Stimulated activated naive B cell treated with anti-CD40 and anti-IgM and Interleukin-4, amounts not matched to agents 10 μg/mL and 1 μg/mL and 100 μg/mL, for 72 hours (primary cell): ENCODE measurements at places on chromosomes 16 and 17.

- peaks cover 7% of the 10 kb centered on the region for H3K36me3 ChIP-seq
- peak overlapping the region; percentile 85 for H3K27ac ChIP-seq
- peak overlapping the region; percentile 77 for H3K4me3 ChIP-seq
- no peaks in the 10 kb centered on the region for H3K27me3 ChIP-seq
- peak; percentile 78 for DNase-seq
- peaks cover 35% of the 10 kb centered on the region for H3K4me1 ChIP-seq
Observed at GRCh38 chr16:85832570-85833218, 33.2 kb downstream of the COX4I1 start.

DNA sequence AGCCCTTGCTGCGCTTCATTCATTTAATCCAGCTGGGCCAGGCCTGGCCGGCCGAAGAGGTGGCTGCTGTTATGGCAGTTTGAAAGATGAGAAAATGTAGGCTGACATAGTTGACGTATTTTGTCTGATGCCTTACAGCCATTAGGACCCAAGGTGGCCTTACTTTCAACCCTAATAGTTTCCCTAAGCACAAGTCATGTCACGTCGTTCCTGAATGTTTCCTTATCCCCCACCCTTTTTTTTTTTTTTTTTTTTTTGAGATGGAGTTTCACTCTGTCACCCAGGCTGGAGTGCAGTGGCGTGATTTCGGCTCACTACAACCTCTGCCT lies 307 bp upstream of the GOT2 start:
- peaks cover 19% of the 10 kb centered on the region for H3K4me1 ChIP-seq
- H3K27ac ChIP-seq, result peak overlapping the region; percentile 95
- H3K4me3 ChIP-seq, result peak overlapping the region; percentile 96
- H3K36me3 ChIP-seq, result no peaks in the 10 kb centered on the region

DNA sequence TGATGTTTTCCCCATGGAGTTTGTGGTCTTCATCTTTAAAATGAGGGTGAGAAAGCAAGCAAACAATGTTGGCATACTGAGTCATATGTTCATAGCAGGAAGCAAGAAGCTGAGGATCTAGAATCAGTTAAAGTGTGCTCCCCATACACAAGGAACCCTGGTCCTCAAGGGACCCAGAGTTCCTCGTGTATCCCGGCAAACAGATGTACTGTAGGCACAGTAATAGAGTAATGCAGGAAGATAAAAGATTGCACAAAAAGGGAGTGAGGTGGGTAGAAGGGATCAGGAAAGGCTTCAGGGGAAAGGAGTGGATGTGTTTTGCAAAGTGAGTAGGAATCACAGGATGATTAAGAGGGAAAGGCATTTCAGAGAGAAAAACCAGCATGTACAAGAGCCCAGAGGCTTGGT lies 412.3 kb upstream of the CDH11 start:
- H3K27me3 ChIP-seq, result no peaks in the 10 kb centered on the region
- H3K4me1 ChIP-seq, result no peaks in the 10 kb centered on the region
- H3K36me3 ChIP-seq, result no peaks in the 10 kb centered on the region

DNA sequence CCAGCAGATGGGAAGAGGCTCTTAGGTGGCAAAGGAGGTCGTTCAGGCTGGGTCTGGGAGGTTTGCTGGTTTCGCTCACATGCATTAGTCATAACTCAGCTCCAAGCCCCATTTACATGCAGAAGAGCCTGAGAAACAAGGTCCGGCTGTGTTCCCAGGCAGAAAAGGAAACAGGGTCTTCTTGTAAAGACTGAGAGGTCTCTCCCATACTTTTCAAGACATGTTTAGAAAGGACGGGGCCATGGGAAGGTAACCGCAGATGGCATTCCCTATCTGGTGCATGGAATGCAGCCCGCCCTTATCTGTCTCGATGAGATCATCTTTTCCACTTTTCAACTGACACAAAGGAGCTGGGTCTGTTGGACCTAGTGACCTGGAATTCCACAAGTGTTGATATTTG lies 389.0 kb upstream of the CDH11 start:
- H3K27me3 ChIP-seq, result no peaks in the 10 kb centered on the region
- no peak overlapping the region for H3K4me3 ChIP-seq
- no peak for DNase-seq
- H3K4me1 ChIP-seq, result no peaks in the 10 kb centered on the region

- H3K27ac ChIP-seq, result no peak overlapping the region
- H3K4me1 ChIP-seq, result no peaks in the 10 kb centered on the region
- peaks cover 30% of the 10 kb centered on the region for H3K36me3 ChIP-seq
- no peaks in the 10 kb centered on the region for H3K27me3 ChIP-seq
Observed at GRCh38 chr16:58137581-58137980, 8.4 kb upstream of the CFAP20 start.

DNA sequence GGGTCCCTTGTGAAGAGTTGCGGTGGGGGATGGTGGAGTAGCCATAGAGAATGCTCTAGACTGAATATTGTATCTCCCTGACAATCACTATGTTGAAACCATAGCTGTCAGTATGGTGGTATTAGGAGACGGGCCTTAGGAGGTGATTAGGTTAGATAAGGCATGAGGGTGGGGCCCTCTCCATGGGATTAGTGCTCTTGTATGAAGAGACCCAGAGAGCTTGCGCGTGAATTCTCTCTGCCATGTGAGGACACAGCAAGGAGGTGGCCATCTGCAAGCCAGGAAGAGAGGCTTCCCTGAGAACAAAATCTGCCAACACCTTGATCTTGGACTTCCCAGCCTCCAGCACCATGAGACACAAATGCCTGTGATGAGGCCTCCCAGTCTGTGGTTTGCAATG lies 34.5 kb upstream of the MGAT5B start:
- no peak overlapping the region for H3K27ac ChIP-seq
- H3K4me3 ChIP-seq, result no peak overlapping the region
- peaks cover 2% of the 10 kb centered on the region for H3K4me1 ChIP-seq
- no peak for DNase-seq
- no peaks in the 10 kb centered on the region for H3K36me3 ChIP-seq

DNA sequence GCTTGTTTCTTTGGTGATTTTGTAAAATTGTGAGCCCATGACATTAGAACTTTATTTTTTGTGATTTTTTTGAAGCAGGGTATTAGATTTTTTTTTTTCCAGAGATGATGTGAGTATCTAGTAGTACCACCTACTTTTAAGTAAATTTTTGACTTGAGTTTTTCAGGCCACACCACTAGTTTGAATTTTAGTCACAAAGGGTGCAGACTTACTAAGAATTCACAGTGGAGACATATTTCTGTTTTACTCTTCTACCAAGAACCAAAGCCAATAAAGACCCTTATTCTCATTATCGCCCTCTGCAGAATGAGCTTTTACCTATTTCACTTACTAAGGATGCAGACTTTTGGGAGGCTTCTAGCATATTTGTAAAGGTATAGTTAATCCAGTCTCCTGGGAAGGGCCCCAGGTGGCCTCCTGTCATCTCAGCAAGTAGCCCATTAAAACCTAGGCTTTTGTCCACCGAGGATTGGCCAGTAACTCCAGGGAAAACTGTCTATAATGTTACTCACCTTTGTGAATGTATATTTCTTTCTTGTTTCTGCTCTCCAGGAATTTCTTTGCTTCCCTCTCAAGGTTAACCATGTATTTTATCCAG lies 30.6 kb downstream of the NLK start:
- DNase-seq, result no peak
- H3K36me3 ChIP-seq, result peaks cover 28% of the 10 kb centered on the region
- no peak overlapping the region for H3K4me3 ChIP-seq
- peaks cover 16% of the 10 kb centered on the region for H3K4me1 ChIP-seq
- no peaks in the 10 kb centered on the region for H3K27me3 ChIP-seq
- no peak overlapping the region for H3K27ac ChIP-seq

DNA sequence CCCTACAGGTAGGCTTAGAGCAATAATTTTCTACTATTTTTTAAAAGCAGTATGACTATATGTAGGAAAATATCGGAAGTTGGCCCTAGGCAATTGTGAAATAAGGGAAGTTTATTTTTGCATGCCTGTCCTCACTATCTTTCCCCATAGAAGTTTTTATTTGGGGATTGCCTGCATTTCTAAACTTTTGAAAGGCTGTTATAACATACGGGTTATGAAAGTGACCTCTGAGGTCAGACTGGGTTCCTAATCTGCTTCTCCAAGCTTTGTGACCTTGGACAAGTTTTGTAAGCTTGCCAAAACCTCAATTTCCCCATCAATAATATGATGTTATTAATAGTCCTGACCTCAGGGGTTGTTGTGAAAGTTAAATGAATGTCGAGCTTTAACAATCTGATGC lies 67.1 kb downstream of the ARHGAP44 start:
- no peak overlapping the region for H3K4me3 ChIP-seq
- no peaks in the 10 kb centered on the region for H3K4me1 ChIP-seq

GRCh38 chr16:84593825-84594724 lies 23.8 kb downstream of the COTL1 start:
- H3K4me3 ChIP-seq, result peak overlapping the region; percentile 76
- DNase-seq, result peak; percentile 78
- H3K27me3 ChIP-seq, result no peaks in the 10 kb centered on the region
- H3K36me3 ChIP-seq, result peaks cover 56% of the 10 kb centered on the region
- peaks cover 68% of the 10 kb centered on the region for H3K4me1 ChIP-seq

- no peaks in the 10 kb centered on the region for H3K36me3 ChIP-seq
- no peak for DNase-seq
- no peak overlapping the region for H3K4me3 ChIP-seq
- peaks cover 43% of the 10 kb centered on the region for H3K27me3 ChIP-seq
Observed at GRCh38 chr17:74134991-74135390, 68.5 kb upstream of the RPL38 start.

GRCh38 chr17:65896889-65897288 lies 295.0 kb downstream of the CEP112 start:
- H3K4me1 ChIP-seq, result peaks cover 2% of the 10 kb centered on the region
- H3K27ac ChIP-seq, result no peak overlapping the region
- no peaks in the 10 kb centered on the region for H3K36me3 ChIP-seq
- no peaks in the 10 kb centered on the region for H3K27me3 ChIP-seq
- no peak overlapping the region for H3K4me3 ChIP-seq

- no peak overlapping the region for H3K27ac ChIP-seq
- H3K4me1 ChIP-seq, result peaks cover 7% of the 10 kb centered on the region
- peaks cover 36% of the 10 kb centered on the region for H3K27me3 ChIP-seq
- DNase-seq, result peak; percentile 41
- no peak overlapping the region for H3K4me3 ChIP-seq
- H3K36me3 ChIP-seq, result no peaks in the 10 kb centered on the region
Observed at GRCh38 chr16:278863-279366, 1.5 kb upstream of the ARHGDIG start.

- H3K27ac ChIP-seq, result peak overlapping the region; percentile 60
- H3K4me1 ChIP-seq, result peaks cover 23% of the 10 kb centered on the region
- peaks cover 3% of the 10 kb centered on the region for H3K36me3 ChIP-seq
- peak; percentile 93 for DNase-seq
- H3K27me3 ChIP-seq, result peaks cover 8% of the 10 kb centered on the region
- H3K4me3 ChIP-seq, result peak overlapping the region; percentile 74
Observed at GRCh38 chr17:32877164-32877764, 340 bp upstream of the MYO1D start.

- DNase-seq, result no peak
- H3K4me1 ChIP-seq, result peaks cover 6% of the 10 kb centered on the region
- H3K4me3 ChIP-seq, result no peak overlapping the region
- no peak overlapping the region for H3K27ac ChIP-seq
Observed at GRCh38 chr17:72536788-72537187, 416.0 kb downstream of the SOX9 start.

DNA sequence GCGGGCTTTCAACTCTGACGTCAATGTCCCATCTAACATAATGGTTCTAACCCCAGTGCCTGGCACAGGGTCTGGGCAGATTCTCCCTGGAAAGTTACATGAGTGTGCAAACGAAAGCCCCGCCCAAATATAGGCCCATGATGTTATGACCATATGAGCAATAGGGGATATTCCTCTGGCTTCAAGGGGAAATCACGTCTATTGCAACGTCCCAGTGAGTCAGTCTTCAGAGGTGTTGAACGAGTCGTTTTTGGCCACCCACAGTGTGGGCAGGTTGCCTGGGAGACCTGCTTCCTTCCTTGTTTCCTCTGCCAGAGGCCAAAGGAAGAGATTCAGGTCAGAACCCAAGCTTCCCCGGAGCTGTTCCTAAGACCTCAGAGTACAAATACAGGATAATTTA lies 30.3 kb downstream of the PIK3R5 start:
- peak overlapping the region; percentile 98 for H3K27ac ChIP-seq
- H3K36me3 ChIP-seq, result peaks cover 35% of the 10 kb centered on the region

DNA sequence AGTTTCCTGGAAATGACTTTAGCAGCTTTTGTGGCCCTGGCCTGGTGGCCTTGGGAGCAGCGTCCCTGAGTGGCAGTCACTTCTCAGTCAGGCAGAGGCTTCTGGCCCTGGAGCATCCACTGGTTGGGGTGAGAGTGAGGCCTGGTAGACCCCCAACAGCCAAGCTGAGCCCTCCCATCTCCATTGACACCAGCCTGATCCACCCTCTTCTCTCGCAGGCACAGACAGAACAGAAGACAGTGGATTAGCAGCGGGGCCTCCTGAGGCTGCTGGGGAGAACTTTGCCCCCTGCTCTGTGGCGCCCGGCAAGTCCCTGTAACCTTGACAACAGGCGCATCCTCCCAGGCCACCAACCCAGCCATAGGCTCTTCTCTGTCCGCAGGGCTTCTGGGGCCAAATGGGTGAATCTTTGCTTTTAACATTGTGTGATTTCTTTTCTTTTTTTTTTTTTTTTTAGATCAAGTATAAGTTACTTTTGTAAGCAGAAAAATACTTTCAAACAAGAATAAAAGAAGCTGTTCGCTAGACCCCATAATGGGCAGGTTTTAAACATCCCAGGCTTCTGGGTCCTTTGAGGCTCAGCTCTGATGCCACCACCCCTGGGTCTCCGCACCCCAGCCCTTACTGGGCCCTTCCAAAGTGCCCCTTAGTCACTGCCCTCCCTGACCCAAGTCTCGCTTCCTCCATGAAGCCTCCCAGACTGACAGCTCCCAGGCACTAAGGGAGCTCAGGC lies 12.7 kb upstream of the FLYWCH1 start:
- H3K36me3 ChIP-seq, result peaks cover 24% of the 10 kb centered on the region
- H3K4me1 ChIP-seq, result peaks cover 21% of the 10 kb centered on the region
- H3K27ac ChIP-seq, result no peak overlapping the region
- DNase-seq, result no peak

DNA sequence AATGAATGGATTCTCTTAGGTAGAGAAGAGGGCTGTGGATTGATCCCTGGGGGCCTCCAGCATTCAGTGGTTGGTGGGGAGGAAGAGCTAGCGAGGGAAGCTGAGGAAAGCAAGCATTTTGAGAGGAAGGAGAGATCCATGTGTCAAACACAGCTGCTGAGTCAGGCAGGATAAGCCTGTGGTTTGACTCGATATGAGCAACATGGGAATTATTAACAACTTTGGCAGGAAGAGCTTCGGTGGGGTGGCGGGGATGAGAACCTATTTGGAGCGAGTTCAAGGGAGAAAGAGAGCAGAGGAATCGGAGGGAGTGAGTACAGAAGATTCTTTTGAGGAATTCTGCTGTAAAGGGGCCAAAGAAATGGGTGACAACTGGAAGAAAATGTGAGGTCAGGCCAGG lies 59.5 kb upstream of the CDC42EP4 start:
- DNase-seq, result no peak
- H3K27ac ChIP-seq, result no peak overlapping the region
- H3K27me3 ChIP-seq, result no peaks in the 10 kb centered on the region
- H3K4me3 ChIP-seq, result no peak overlapping the region
- peaks cover 2% of the 10 kb centered on the region for H3K4me1 ChIP-seq

GRCh38 chr17:40779181-40779909 lies 3.0 kb downstream of the KRT27 start:
- H3K4me3 ChIP-seq, result peak overlapping the region; percentile 55
- H3K4me1 ChIP-seq, result peaks cover 1% of the 10 kb centered on the region
- H3K27me3 ChIP-seq, result peaks cover 61% of the 10 kb centered on the region
- H3K36me3 ChIP-seq, result no peaks in the 10 kb centered on the region
- H3K27ac ChIP-seq, result no peak overlapping the region
- DNase-seq, result no peak

GRCh38 chr17:68061512-68062313 lies 26.2 kb downstream of the KPNA2 start:
- no peak for DNase-seq
- no peak overlapping the region for H3K4me3 ChIP-seq
- H3K27me3 ChIP-seq, result no peaks in the 10 kb centered on the region
- no peak overlapping the region for H3K27ac ChIP-seq
- H3K4me1 ChIP-seq, result peaks cover 6% of the 10 kb centered on the region
